ENCODE measurements at places on chromosomes 6 and 20.

DNA sequence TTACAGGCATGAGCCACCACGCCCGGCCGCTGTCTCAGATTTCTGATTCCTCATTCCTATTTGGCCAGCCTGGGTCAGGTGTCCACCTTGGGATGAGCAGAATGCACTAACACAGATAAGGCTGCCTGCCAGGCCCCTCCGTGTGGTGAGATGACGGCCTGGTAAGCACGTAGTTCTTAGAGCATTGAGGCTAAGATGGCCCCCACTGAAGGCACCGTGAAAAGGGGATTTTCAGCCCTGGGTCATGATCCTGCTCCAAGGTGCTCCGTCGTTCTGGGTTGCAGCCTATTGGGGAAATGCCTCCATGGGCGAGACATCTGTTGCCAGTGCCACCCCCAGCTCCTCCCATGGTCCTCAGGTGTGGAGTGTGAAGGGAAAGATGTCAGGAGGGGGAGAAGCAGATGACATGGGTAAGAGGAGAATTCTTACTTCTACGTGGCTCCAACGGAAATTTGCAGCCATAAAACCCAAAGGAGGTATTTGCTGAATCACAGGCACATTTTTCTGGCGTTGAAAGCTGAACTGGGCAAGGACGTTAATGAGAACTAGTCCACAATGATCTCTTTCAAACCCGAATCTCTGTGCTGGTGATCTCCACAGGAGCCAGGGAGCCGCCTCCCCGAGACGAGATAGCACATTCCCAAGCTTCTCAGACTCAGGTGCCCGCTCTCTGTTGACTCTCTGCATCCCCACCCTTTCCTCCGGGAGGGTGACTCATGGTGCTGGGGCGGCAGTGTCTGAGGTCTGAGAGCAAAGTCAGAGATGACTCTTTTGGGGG, 34.0 kb upstream of the BMP6 start:
- no peak for DNase-seq

DNA sequence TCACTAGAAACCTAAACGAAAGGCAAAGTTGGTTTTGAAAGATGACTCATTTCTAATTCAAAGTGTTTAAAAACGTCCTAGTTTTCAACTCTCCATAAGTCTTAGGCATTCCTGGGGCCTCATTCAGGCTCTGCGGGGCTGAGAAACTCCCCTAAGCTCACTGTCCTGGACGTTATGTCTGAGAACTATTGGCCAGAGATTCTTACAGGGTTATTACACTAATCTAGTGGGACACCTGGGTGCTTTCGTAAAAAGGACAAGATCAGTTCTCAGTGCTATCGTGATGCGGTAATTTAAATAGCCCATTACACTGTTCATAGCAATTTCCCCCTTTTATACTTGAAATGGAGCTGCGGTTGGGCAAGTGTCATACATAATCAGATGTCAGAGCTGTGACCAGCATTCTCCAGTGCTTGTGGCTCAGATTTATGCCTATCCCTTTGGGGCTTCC, 280.9 kb downstream of the QKI start:
- no peak for DNase-seq

DNA sequence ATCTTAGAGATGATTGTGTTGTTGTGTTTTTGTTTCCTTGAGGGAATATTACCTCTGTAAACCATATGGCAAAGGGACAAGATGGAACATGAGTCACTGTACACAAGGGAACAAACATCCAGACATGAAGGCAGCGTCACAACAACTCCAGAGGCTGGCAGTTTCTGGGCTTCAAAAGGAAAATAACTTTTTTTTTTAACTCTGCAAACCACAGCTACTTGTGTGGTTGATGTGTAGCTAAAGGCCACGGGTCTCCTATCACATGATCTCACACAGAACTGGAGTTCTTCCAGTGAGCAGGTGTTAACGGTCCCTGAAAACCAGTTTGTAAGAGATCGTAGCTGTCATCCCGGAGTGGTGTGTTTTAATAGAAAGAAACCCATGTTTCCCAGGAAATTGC, 33.2 kb upstream of the HBS1L start:
- DNase-seq, result no peak

DNA sequence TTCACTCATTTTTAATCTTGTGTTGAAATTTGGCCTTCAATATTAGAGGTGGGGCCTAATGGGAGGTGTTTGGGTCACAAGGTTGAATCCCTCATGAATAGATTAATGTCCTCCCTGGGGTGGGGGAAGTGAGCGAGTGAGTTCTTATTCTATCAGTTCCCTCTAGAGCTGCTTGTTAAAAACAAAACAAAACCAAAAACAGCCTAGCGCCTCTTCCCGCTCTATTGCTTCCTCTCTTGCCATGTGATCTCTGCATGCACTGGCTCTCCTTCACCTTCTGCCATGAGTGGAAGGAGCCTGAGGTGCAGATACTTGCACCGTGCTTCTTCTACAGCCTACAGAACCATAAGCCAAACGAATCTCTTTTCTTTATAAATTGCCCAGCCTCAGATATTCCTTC, 89.6 kb upstream of the SLC35F1 start:
- no peak for DNase-seq

GRCh38 chr6:13012296-13012695, 295.7 kb downstream of the PHACTR1 start:
- DNase-seq, result no peak

DNA sequence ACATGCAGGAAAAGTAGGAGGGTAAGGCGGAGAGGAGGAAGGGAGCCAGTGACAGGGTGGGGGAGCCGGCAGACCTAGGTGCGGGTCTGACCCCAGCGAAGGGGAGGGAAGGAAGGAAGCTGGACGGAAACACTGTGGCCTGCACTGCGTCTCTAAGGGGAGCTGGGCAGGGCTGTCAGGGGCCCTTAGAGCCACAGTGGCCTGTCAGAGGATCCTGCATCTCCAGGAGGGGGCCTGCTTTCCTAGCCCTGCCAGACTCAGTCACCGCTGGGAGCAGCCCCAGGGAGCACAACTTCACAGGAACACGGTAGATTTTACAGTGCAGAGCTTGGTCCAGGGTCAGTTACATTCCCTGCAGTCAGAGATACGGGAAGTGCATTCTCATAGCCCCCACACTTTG, 118.2 kb downstream of the PACRG start:
- no peak for DNase-seq

DNA sequence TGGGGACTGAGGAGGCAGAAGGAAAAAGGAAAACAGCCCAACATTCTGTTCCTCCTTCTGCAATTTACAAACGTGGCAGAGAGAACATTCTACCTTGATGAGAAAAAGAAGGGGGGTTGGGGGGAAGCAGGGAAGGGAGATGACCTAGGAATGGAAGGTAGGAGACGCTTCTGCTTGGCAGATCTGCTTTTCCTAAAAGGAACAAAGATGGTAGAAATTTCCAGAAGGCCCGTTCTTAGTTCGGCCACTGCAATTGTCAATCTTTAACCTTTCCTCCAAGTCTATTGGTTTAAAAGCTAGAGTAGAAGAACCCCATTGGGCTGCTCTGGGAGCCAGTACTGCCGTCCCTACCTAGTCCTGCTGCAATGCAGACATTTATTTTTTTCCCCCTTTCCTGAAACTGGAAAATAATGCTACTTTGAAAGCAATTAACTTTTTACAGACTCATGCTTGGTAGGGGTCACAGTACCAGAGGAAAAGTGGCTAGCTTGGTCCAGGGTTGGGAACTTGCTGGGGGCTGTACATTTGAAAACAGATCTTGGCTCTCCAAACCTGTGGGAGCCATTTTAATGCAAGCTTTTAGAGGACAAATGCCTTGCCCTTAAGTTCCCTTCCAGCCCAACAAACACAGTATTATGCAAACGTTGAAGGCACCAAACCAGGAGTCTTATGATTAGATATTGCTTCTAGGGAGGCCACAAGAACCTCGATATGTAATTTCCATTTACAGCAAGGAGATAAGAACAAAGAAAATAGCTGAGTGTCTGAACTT, 2.6 kb downstream of the ZMYND8 start:
- peak; percentile 41 for DNase-seq

DNA sequence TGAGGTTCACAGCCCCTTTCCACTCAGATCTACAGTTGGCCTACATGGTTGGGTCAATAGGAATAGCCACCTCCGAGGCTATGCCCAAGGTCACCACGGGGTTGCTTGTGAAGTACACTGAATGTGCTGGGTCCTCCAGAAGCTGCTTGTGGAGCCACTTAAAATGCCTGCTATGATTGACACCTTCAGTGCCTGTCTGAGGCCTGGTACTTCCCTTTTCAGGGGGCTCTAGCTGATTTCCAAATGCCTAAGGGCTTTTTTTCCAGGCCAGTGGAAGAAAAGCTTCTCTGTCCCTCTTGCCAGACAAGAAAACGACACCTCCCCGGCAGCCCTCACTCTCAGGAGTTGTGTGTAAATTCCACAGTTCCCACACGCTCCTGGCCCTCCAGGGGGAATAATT, 6.3 kb upstream of the NXT1 start:
- DNase-seq, result no peak

DNA sequence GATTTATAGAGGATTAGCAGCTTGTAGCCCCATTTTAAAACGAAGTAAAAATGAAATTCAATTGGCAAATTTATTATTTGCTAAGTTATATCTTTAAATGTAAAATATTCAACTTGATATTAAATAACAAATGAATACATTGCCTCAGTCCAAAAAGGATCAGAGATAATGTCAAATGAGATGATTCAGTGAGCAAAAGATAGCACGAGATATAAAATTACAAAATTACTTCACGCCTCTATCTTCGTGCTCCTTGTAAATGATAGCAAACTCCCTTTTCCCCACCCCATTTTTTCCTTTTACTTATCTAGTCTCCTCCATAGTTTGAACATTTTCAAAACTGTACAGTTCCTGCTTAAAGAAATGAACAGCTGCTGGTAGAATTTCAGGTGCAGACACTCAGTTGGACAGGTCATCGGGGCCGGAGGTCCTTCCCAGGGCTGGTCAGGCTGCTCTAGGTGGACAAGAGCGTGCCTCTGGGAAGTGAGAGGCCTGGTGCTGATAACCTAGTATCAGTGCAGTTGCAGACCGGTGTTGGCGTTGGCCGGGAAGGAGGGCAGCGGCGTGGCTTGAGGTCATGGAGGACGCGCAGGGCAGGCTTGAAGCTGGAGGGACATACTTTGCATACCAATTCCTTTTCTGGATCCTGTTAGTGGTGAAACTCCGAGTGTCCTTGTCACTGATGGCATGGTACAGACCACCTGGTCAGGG, 83.9 kb downstream of the CDC5L start:
- no peak for DNase-seq

DNA sequence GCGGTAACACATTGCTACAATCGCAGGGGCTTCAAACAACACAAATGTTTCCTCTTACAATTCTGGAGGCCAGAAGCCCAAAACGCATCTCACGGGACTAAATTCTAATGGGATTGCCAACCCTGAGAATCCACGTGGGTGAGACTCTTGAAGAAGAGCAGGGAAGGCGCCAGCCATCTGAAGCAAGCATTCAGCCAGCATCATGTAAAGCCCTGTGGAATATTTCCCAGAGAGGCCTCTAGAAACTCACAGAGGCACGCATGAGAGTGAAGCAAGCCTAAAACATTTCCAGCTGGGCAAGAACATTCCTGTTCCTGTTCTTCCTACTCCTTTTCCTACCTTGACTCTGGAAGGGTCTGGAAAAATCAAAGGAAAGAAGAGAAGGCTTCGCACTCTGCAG, 19.6 kb upstream of the FNDC1 start:
- DNase-seq, result no peak

DNA sequence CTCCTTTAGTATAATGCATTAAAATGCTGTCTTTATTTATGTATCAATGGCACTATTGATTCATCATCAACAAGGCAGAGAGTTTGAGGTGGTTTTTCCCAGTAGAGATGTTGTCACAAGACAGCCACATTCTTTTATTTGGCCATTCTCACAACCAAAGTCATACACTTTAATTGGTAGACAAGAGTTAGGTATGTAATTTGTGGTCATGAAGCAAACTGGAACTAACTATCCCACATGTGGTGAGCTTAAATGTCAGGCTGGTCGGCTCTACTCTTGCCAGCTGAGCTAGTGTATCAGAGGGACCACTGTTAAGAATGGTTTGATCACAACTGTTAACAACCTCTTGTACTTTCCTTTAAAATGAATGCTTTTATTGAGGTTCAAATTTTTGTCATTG, 714.6 kb downstream of the CD109 start:
- DNase-seq, result no peak

DNA sequence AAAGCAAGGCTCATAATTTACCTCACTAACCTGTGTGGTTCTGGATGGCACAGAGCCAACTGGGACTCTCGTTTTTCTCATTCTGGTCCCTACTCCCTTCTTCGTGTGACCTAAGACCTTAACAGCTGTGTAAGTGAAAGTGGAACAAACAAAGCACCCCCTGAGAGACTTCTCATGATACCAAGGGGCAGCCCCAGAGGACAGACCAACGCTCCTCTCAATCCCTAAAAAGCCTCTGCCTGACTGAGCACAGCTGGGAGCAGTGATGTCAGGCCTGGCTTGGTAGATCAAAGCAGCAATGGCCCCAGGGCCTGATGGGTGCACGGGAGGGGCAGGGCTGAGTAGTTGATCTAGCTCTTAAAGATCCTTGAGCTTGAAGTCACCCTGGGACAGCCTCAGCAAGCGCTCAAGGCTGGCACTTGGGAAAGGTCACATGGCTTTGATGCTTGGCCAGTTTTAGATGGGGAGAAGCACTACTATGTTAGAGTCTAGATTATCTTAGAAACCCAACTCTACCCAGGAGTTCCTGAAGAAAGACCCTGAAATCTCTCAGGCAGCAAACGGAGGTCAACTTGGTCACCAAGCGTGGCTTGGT, 16.2 kb upstream of the TGM2 start:
- no peak for DNase-seq

- no peak for DNase-seq
Observed at GRCh38 chr20:2327620-2328555, 32.1 kb downstream of the TGM3 start.

DNA sequence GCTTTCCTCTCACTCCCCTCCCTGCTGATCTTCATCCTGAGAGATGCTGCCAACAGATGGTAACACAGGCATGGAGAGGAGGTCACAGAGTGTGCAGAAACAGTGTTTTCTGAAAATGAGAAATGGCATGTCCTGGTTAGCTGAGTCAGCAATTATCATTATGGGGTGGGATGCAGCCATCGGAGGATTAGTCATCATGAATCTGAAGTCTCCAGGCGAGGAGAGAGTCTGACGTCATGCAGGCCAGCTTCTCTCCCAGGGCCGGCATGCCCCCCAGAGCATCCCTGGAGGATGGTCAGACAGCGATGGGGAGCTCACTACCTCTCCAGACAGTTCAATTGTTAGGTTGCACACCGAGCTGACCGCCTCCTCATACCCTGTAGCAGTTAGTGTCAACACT, 4.7 kb upstream of the GTSF1L start:
- DNase-seq, result no peak

DNA sequence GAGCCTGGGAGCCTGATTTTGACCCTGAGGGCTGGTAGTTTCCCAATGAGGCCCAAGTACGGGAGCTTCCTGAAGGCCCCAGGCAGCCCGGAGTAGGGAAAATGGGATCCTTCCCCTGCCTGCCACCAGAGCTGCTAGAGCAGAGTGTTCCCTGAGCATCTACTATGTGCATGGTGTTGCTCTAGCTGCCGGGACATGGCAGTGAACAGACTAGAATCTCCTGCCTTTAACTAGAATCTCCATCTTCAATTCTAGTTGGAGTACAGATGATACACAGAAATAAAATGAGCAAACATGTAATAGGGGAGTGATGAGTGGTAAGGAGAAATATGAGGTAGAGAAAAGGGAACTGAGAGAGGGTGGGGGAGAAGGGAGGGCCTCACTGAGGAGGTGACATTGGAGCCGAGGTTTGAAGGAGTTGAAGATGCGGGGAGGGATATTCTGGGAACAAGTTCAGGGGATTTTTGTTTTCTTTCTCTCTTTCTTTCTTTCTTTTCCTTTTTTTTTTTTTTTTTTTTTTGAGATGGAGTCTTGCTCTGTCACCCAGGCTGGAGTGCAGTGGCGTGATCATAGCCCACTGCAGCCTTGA, 18.5 kb downstream of the VSTM2L start:
- DNase-seq, result no peak

GRCh38 chr20:409697-410559, 1.8 kb downstream of the RBCK1 start:
- peak; percentile 29 for DNase-seq

Data from C1 segment of cervical spinal cord (tissue), 14 donors.